ENCODE measurements at places on chromosomes 4 and X.
A peak's percentile ranks its signal among the peaks of the same experiment; 100 is the strongest.

GRCh38 chr4:89277412-89277811 lies 30.2 kb downstream of the GPRIN3 start:
- DNase-seq: no peak

DNA sequence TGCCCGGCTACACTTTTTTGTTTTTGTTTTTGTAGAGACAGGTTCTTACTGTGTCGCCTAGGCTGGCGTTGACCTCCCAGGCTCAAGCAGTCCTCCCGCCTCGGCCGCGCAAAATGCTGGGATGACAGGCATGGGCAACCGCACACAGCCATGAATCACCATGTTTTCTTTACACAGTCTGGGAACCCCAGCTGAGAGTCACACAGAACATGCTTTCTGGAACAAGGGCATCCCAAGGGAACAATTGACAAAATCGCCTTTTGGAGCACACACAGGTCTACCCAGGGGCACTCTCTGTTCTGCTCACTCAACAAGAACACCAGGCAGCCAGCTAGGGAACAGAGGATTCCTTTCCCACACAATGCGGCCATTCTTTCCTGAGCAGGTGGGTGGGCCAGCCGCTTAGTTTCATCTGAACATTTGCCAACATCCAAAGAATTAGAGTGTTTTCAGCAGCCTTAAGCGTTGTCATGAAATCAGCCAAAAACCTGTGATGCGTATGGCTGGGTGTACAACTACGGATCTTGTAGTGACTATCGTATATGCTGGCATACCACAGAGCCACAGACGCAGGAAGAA lies 15.7 kb downstream of the PRKX start:
- DNase-seq: no peak

DNA sequence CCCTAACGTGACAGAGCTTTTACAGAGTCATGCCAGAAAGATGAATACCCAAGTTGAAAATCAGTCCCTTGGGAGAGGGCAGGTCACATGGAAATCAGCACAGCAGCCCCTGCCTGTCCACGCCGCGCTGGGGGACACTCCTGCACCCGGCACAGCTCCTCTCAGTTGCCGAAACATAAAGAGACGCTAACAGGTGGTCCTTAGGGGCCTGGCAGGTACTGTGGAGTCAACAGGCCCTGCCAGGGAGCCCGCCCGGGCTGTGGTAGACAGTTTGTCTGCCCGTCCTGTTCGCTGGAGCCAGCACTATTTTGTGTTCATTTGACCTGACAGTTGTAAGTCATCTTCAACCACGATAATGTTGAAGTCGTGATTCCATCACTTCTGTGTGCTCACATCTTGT lies 30.5 kb downstream of the NELFA start:
- no peak for DNase-seq

- DNase-seq: no peak
Measured at GRCh38 chrX:112687189-112687691, 7.5 kb upstream of the LHFPL1 start.

- DNase-seq: no peak
Measured at GRCh38 chr4:54447304-54447703, 210.5 kb upstream of the KIT start.

- no peak for DNase-seq
Measured at GRCh38 chrX:13334491-13334890, 14.6 kb upstream of the ATXN3L start.

- DNase-seq: no peak
Measured at GRCh38 chr4:41678086-41678816, 70.3 kb downstream of the PHOX2B start.

- no peak for DNase-seq
Measured at GRCh38 chr4:102497986-102498385, 3.2 kb upstream of the NFKB1 start.

DNA sequence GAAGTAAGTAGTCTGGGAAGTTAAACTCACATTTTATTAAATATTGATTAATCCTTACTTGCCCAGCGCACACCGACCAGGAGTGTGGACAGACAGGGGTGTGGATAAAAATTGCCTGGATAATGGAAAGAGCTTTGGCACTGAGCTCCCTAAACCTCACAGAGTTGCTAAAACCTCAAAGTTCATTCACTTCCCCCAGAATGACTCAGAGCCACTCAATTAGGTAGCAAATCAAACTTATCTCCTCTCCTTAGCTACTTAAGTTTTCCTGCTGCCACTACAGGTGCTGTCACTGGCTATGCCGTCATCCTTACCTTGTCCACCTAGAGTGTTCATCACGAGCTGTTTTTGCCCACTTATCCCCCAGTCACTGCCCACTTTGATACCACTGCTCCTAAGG lies 27.0 kb upstream of the MID1IP1 start:
- DNase-seq: no peak

GRCh38 chrX:72243472-72243871 lies 4.6 kb upstream of the ERCC6L start:
- DNase-seq: no peak

DNA sequence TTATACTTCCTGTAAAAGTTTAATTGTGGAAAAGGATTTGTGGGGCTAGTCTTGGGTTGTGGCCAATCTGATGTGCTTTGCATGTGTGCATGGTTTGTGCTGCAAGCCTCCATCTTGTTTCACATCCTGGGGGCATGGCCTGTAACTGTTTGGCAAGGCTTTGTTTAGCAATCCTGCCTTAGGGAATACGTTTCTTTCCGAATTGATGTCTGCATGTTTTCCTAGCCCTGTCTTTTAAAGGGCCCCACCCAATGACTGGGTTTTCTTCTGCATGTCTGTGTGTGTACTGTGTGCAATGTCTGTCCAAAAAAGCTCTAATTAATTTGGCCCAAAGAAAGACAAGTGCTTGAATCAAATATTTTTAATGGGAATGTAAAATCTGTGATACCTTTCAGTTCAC lies 74.6 kb upstream of the MID1IP1 start:
- DNase-seq: no peak

DNA sequence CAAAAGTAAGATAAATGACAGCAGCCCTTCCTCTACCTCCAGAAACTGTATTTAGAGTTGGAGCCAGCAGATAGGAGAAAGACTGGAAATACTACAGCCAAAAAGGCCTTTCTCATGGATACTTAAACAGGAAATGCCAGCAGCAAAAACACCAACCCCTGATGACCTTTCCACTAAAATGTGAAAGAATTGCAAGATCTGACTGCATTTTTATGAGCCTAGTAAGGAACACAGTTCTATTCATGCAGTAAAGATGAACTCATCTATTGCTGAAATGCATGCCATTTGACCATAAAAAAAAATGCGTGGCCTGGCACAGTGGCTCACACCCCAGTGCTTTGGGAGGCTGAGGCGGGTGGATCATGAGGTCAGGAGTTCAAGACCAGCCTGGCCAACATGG lies 19.9 kb downstream of the ABCG2 start:
- DNase-seq: no peak

DNA sequence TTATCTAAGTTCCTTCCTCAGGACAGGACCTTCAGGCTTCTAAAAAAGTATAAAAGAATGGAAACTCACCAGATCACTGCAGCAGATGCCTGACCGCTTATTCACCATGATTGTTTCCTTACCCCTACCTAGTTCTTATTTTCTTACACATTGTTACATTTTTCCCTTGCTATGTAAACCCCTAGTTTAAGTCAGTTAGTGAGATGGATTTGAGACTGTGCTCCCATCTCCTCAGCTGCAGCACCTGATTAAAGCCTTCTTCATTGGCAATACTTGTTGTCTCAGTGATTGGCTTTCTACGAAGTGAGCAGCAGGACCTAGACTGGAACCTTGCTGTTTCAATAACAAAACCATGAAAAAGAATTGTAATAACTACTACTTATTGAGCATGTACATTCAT lies 4.7 kb downstream of the SPARCL1 start:
- no peak for DNase-seq

DNA sequence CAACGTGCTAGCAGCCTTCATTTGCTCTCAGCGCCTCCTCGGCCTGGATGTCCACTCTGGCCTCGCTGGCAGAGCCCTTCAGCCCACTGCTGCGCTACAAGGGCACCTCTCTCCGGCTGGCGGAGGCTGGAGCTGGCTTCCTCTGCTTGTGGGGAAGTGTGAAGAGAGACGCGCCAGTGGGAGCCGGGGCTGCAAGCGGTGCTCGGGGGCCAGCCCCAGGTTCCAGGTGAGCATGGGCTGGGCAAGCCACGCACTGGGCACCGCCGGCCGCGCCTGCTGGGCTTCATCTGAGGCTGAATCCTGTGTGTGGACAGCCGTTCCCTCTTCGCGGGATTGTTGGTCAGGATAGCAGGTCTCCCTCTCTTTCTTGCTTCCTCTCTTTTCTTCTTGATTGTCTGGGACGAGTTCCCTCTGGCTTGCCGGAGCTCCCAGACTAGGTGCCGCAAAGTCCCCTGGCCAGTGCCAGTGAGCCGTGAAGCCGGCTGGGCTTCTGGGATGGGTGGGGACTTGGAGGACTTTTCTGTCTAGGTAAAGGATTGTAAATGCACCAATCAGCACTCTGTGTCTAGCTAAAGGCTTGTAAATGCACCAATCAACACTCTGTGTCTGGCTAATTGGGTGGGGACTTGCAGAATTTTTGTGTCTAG lies 165.0 kb downstream of the HEPH start:
- DNase-seq: no peak

- DNase-seq: no peak
Measured at GRCh38 chrX:44667771-44668170, 125.1 kb upstream of the FUNDC1 start.

GRCh38 chrX:55489314-55490009 lies at the start of gene USP51:
Gene USP51 (minus strand): TSS chrX:55489848. CDS start chrX:55488939, 909 bp downstream.
- DNase-seq: peak; percentile 62

DNA sequence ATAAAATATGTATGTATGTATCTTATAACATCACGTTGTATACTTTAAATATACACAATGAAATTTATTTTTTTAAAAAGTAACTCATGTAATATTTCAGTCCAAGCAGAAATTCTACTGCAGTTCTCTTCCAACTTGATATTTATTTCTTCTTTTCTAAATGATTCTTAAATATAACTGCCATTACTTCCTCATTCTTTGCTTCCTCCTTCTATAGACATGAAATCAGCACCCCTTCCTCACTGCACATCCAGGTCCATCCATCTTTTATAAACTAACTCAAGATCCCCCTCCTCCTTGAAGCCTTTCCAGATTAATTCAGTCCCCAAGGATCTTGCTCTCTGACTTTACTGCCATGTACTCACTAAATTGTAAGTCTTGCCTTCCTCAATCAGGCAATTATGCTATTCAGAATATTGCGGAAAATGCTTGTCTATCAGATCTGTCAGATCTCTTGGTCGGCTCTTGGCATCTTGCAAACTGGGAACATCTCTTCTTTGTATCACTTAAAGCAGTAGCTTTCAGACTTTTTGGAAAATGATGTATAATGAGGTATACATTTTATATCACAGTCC lies 3.7 kb downstream of the GPRIN3 start:
- DNase-seq: no peak

DNA sequence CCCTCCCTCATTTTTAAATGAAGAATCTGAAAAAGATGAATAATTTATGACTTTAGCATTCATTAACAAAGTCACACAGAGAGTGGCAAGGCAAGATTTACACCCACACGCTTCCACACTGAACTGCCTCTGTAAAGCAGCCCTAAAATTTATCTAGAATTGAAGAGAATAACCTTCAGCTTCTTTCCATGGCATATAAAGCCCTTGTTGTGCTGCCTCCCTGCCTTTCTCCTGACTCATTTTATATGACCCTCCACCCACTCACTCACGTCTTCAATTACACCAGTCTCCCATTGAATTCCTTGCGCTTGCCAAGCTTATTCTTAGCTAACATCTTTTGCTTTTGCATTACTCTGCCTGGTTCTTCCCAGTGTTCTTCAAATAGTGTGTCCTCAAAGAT lies 2649.3 kb downstream of the PCDH7 start:
- DNase-seq: no peak

GRCh38 chr4:6753891-6754290 lies 28.6 kb upstream of the KIAA0232 start:
- no peak for DNase-seq

DNA sequence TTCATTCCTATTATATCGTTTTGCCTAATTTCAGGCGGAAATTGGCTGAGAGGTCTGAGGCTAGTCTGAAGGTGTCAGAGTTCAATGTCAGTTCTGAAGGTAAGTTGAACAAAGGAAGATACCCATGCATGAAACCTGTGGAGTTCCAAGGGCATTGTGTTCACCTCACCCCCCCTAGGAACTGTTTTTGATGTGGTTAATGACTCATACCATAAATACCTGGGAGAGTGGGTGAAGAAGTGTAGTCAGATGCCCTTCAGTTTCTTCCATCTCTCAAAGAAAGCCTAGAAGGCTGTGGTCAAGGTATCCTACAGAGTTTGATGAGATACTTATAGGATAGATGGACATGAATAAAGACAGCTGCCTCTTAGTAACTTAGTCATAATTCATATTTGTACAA lies 2.7 kb downstream of the UTP14A start:
- DNase-seq: no peak

GRCh38 chr4:13521047-13521446 lies 23.3 kb downstream of the NKX3-2 start:
- DNase-seq: no peak

GRCh38 chr4:7943211-7943610 lies 3.5 kb upstream of the AFAP1 start:
- peak; percentile 38 for DNase-seq

GRCh38 chr4:20019310-20020015 lies 232.2 kb upstream of the SLIT2 start:
- no peak for DNase-seq

DNA sequence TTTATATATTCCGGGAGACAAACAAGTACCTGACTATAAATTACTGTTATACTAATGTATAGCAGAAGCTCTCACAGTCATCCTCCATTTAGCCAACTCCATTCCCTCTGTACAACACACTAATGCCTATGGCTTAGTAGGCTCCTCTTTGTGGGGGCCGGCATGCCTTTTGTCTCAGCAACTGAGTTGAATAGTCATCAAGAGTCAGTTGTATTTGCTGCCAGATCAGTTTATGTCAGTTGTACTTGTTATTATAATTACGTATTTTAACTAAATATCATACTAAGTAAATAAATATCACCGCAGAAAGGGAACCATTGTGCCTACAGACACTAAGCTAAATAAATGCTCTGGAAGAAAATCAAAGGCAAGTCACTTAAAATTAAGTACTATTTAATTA lies 9.9 kb downstream of the PRMT9 start:
- no peak for DNase-seq

- no peak for DNase-seq
Measured at GRCh38 chr4:87465739-87466366, 43.5 kb downstream of the NUDT9 start.

All from activated effector memory CD4-positive, alpha-beta T cell treated with anti-CD3 and anti-CD28 coated beads, Interleukin-2, amount 50 U/mL, for 16 hours (primary cell).